CD4-positive, alpha-beta T cell treated with Interleukin-2 at 100 ng/mL for 4 hours (primary cell): ENCODE measurements at places on chromosomes 5 and 9.

DNA sequence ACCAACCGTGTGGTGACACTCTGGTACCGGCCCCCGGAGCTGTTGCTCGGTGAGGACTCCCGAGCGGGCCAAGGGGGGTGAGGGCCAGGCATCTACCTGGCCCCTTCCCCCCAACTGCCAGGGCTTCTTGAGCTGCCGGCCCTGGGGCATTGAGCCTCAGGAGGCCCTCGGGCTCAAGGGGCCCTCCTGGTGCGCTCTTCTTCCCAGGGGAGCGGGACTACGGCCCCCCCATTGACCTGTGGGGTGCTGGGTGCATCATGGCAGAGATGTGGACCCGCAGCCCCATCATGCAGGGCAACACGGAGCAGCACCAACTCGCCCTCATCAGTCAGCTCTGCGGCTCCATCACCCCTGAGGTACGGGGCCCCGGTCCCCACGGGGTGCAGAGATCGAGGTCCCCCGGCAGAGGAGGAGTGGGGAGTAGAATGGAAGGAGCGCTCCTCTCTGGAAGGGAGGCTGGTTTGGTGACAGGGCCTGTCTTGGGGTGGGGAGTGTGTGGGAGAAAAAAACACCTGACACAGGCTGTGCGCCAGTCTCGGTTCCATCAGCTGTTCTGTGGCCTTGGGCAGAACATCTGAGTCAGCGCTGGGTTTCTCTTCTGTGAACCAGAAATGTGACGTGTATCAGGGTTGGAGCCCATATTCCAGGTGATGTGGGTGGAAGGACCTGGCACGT lies 2.6 kb downstream of the CDK9 start:
- no peak for DNase-seq

GRCh38 chr9:112278152-112278551 lies 55.3 kb downstream of the PTBP3 start:
- no peak for DNase-seq

- DNase-seq: no peak
Measured at GRCh38 chr5:13660072-13660471, 284.4 kb downstream of the DNAH5 start.

GRCh38 chr9:8287970-8288369 lies 488.4 kb upstream of the DMAC1 start:
- no peak for DNase-seq

- DNase-seq: no peak
Measured at GRCh38 chr5:149681252-149681651, 48.9 kb upstream of the PPARGC1B start.

GRCh38 chr5:172437445-172438318 lies 16.6 kb downstream of the SH3PXD2B start:
- no peak for DNase-seq

- DNase-seq: no peak
Measured at GRCh38 chr9:20022410-20022809, 233.6 kb upstream of the SLC24A2 start.

DNA sequence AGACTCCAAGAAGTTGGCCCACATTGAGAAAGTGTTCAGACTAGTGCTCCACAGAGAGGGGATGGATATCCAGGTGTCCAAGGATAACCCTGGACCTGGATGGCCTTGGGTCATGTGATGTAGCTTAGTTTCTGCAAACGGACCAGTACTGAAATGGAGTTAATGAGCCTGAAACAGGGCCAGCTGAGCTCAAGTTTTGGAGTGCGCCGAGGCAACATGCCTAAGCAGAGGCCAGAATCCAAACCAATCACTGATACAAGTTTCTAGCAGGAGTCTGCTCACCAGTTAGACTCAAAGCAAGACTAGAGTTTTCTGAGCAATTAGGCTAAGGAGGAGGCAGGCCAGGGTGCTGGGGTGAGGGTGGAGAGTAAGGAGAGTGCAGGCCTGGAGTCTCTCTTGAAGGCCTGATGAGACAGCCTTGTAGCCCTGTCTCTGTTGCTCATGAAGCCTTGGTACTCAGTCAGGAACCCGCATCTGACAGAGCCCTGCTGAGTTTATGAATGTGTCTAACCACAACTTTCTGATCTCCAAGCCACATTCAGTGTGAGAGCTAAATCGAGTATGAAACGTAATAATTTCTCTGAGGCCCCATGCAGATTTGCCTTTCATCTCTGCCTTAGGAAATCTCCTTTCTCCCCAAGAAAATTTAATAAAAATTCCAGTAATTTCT lies 68.9 kb upstream of the EQTN start:
- DNase-seq: no peak

DNA sequence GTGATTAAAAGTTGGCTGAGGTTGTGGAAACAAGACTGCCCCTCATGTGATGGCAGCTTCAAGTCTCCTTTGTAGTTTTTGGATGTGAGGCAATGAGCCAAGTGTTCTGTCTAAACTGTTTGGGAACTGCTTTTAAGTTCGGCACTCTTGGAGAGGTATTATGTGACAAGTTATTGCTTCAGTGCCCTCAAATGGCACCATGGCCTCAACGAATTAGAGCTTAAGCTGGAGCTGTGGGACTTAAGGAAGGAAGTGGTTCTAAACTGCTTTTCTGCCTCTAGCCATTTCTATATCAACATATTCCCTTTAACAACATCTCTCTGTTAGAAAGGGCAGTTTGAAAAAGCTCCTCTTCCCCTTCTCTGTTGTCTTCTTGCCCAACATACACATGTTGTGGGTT lies 227.7 kb downstream of the RFK start:
- no peak for DNase-seq

DNA sequence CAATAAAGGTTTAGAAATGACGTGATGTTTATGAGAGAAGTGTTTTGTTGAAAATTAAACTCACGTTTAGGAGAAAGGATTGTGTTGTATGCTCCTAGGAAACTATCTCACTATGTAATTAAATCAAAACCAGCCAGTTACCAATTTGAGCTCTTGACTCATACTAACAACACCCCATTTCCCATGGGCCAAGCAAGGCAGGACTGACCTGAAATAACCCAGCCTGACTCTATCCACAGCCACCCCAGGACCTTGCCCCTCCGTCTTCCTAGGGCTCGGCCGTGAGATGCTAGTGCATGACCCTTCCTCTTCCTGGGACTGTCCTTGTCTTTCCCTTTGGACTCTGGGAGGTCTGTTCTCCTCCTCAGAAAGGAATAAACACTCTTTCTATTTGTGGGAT lies 16.4 kb downstream of the TLR4 start:
- no peak for DNase-seq

DNA sequence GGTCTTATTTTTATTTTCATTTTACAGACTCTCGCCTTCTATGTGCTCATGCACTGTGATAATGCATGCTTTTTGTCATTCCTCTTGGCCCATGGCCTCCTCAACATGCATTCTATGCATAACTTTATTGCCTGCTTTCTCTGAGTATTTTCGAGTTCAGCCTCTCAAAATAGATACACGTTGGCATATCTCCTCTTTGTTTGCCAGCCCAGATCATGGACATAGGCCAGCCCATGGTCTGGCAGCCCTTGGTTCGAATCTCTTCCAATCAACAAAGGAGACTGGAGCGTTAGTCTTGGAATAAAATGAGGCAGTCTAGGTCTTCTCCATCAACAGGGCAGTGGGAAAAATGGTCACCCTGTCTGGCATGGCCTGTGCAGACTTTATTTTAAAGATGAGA lies 279.5 kb upstream of the ADAMTS16 start:
- DNase-seq: no peak

DNA sequence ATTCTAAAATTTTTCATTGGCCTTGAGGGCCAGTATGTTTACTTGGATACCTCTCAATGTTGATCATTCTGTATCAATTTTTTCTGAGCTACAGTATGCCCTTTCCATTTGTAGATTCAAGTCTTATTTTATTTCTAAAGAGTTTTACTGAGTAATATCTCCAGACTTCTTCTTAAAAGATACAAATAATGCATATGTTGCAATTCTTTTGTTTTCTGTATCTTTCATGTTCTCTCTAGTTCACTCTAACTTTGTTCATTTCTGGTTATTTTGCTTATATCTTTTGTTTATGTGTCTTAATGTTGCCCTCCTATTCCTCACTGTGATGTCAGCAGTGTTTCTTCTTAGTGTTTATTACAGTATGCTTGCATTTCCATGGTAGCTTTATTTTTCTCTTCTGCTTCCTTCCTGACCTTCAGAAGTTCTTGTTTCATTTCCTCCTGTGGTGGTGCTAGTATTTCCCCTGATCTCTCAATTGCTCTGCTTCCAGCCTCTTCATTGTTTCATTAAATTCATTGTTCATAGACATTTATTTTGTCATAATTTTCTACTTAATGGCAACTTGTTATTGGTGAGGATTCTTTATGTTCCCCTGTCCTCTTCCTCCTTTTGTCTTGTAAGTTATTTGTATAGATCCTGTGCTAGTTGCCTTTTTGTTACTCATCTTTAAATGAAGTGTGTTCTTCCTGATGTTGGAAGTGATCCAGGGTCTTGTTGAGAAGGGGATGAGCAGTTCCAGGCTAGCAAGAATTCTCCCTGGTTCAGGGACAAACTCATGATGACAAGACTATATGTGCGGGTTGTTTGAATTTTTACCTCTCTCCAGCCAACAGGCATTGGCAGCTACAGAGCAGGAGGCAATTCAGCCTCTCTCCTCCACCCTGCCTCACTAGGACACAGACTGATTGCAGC lies 160.8 kb downstream of the DEPDC1B start:
- DNase-seq: no peak
